Natural killer cell treated with Interleukin-12 subunit alpha and Interleukin-12 subunit beta and Interleukin-15 and Interleukin-18, amount 100 ng/mL, for 72 hours (primary cell): ENCODE measurements at places on chromosomes 5 and 9.

- DNase-seq, result no peak
These were observed 175.0 kb downstream of the SSBP2 start for GRCh38 chr5:81575924-81576323.

GRCh38 chr5:72947498-72947897, 8.3 kb upstream of the FCHO2 start:
- DNase-seq, result no peak

GRCh38 chr9:10651012-10651411, 38.2 kb upstream of the PTPRD start:
- DNase-seq, result no peak

- DNase-seq, result peak; percentile 34
These were observed 23.9 kb downstream of the PAX5 start for GRCh38 chr9:37010180-37010579.

GRCh38 chr5:67985686-67986387, 229.7 kb upstream of the PIK3R1 start:
- DNase-seq, result no peak

DNA sequence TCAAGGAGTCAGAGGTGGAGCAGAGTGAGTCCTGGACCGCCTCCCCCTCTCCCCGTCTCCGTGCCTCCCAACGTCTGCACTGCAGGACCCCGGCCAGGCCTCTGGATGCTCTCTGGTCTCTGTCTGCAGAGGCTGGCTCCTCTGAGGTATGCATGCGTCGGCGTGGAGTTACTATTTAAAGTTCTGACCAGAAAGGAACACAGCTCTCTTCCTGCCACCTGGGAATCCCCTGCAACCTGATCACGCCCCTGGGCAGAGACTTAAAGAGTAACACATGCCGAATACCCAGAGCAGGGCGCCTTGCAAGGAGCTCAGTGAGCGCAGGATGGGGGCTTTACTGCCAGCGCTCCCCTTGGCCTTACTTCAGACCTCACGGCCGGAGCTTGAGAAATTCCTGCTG, 16.0 kb downstream of the ANXA6 start:
- DNase-seq, result peak; percentile 67

DNA sequence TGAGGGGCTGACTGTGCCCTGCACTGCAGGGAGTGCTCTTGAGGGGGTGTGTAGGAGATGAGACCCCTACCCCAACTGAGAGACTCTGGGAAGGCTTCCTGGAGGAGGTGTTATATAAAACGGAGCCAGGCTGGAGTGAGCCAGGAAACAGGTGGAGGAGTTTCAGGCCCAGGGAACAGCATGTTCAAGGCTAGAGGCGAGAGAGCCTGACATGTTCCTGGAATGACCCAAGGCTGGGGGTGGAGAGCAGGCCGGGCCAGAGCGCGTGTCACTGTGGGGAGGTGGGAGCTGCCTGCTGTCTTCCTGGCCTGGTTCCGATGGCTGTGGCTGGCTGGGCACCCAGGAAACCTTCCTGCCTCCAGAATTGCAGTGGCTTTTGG, 48.7 kb downstream of the RXRA start:
- no peak for DNase-seq

DNA sequence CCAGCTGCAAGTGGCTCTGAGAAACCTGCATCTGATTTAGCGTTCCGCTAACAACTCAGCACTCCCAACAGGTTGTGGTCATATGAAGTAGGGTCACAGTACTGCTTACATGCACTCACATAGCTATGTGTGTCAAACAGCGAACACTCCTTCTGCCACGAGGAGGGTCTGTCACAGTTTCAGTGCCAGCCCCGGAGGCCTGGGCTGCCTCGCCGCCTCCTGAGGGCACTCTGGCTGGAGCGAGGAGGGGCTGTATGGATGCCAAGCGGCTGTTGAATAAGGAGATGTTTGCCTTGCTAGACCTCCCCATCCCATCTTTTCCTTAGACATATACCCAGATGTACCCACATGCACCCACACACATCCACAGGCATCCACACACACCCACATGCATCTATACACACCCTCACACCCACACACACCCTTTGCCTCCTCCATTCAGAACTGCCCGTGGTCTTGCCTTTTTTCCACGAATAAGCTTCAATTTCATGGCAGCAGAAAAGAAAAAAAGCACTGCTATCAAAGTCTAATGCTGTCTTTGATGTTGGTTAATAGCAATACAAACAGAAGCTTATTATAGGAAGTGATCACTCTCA, 95.7 kb downstream of the HSD17B3 start:
- no peak for DNase-seq

DNA sequence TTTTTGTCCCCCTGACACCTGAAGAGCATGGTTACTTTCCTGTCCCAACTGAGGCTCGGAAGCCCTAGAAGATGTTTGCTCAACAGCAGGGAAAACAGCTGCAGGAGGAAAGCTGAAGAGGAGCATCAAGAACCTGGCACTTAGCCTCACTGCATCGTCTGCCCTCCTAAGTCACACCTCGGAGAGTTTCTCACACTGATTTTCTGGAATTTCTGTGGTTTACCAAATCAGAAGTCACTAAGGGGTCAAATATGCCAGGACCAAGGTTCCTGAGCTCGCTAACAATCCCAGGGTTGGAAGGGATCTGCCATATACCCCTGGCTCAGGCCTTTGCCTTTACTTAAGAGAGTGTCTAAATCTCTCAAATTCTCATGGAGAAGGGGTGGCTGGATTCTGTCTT, 5.3 kb downstream of the IL12B start:
- no peak for DNase-seq

DNA sequence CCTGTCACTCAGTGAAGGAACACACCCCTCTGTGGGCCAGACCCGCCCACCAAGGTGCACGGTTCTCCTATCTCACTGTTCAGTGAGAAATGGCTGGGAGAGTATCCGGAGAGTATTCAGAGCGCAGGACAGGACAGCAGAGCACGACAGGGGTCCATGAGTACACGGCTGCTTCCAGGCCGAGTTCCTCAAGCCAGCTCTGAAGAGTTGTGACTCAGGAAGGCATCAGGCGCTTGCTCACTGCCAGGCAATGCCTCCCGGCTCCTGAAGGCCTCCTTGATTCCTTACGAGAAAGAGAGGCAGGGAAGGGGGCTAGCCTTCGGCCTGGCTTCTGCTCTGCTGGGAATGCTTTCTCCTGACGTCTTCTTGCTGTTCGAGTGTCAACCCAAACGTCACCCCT, 132.1 kb upstream of the PPP1R26 start:
- no peak for DNase-seq

- DNase-seq, result no peak
These were observed 1014.0 kb upstream of the SEMA6A start for GRCh38 chr5:117588611-117589010.

GRCh38 chr5:164898705-164899104, 1393.3 kb downstream of the MAT2B start:
- no peak for DNase-seq

GRCh38 chr9:123769719-123770118, 160.2 kb downstream of the DENND1A start:
- DNase-seq, result no peak

DNA sequence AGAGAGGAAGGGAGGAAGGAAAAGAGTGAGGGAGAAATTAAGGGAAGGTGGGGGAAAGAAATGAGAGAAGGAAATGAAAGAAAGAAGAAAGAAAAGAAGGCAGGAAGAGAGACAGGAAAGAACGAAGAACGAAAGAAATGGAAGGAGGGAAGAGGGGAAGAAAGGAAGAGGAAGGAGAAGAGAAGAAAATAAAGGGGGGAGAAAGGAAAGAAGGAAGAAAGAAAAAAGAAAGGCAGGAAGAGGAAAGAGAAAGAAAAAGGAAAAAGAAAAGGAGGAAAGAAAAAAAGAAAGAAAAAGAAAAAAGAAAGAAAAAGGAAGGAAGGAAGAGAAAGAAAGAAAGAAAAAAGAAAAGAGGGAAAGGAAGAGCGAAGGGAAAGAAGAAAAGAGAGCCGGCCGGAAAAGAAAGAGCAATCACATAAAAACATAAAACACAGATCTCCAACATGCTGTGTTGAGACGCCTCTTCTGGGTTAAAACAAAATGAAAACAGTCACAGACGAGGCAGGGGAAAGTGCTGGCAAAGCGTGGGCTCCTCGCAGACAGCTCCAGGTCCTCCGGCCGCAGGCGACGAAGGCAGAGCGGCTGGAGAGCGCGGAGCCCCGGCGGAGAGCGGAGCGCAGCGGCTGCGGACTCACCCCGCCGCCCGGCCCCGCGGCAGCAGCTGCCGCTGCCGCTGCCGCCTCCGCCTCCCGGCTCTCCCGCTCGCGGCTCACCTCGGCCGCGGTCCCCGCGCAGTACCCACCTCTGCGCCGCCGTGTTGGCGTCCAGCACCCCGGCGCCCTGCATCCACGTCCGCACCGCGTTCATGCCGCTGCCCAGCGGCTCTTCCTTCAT, 896 bp downstream of the EBF1 start:
- no peak for DNase-seq

DNA sequence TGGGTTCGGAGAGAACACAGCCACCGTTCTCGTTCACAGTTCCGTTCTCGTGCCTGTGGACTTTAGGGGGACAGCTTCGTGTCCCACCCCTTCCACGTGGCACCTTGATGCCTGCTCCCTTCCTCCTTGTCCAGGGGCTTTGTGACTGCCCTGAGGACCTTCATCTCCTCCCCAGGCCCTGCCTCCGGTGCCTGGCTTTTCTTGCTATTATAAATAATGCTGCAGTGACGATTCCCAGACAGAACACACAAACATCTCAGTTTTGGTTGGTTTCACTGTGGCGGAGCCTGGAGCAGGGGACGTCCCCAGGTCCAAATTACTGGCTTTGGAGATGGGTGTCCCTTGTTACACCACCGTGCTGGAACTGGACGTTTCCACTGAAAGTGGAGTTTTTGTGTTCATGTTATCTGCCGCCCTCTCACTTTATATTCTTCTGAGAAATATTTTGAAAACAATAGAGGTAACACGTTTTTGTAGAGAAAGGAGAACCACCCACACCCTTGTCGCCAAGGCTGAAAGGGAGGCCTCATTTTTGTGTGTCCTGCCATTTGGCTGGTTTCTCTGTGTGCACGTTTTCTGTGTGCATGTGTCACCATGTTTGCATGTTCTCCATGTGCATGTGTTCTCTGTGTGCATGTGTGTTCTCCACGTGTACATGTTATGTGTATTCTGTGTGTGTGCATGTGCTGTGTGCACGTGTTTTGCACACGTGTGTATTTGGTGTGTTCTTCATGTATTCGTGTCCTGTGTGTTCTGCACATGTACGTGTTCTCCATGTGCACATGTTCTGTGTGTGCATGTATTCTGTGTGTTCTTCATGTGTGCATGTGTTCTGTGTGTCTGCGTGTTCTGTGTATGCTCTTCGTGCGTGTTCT, 24.2 kb downstream of the WNK2 start:
- no peak for DNase-seq
